ENCODE measurements at places on chromosomes 1 and 21.

DNA sequence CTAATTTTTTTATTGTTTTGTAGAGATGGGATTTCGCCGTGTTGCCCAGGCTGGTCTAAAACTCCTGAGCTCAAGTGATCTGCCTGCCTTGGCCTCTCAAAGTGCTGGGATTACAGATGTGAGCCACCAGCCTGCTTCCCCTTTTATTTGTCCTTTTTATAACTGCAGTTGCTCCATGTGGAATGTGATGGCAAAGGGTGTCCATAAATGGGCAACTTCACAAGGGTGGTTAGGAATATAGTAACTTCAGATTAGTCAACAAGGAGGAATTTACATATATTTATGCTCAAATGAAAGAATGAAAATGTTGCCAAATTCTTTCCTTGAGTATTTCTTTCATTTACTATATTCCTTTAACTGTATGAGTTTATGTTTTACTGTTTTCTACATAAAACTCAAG is 182.9 kb downstream of the BACH1 start:
- no peak for DNase-seq

- DNase-seq: no peak
Observed at GRCh38 chr1:234607109-234608024, 2.6 kb downstream of the IRF2BP2 start.

DNA sequence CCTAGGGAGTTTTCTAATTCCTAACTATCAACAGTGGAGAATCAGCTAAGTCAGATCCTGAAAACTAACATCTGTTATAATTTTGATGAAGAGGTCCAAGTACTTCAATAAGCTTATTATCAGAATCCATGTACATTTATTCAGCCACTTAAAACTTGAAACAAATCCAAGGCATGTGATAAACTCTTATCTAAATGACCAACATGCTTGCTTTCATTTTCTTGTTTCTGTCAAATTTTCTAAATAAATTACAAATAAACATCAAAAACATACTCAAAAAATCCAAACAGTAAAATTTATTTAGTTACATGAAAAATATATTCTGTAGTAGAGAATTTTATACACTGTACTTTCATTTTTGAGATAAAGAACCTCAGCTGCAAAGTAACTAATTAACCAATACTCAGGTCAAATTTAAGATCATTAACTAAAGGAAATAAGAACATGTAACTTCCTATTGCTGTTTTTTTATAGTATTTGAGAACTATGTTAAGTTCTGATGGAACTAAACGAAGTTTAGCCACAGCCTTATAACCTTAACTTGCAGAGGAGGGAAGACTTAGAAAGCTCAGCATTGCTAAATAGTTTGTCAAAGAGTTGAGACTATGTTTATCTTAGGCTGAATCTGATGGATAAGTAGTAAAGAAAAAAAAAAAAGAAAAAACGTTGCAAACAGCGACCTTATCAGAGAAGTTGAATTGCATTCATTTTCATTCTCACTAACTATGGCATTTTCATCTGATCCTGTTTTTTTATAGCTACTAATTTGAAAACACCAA is 44.9 kb downstream of the SYNJ1 start:
- no peak for DNase-seq

DNA sequence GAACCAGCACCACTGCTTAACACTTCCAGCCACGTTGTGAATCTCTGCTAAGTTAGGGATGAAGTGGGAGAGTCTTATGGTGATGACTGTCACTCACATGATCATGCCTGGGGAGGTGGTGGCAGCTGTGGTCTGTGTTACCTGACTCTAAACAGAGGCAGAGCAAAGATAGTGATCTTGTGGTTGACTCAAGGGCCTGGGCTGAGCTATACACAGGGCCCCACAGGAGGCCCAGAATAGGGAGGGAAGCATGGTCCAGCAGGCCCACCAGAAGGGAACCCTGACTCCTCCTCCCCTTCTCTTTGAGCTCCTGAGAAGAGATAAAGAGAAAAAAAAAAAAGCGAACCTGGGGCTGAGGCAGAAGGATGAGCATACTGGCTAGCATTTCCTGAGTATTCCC is 55.0 kb downstream of the PLXNA2 start:
- DNase-seq: no peak

DNA sequence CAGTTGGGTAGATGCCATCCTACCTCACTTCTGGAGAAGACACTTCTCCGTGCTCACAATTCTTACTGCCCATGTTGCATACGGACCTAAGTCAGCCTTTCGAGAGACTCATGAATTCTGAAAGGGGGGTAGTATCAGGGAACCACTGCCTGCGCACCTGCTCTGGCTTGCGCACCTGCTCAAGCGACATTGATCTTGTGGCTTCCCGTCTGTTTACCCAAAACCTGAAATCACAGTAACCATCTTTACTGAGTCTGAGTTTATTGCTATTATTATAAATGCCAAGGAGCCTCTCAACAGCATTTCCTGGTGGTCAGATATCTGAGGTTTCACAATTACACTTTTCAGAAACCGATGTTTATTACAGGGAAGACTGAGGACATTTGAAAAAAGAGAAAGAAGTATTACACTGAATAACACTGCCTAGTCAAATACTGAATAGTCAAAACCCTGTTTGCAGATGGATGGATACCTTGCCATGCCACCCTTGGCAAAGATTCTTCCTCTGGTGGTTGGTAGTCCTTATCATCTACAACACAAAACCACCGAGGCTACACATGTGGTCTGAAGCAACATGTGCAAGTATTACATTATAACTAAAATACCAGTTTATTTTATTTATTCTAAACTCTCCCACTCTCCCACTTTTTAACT is 208.7 kb downstream of the SIPA1L2 start:
- no peak for DNase-seq
